Fibroblast of lung (primary cell): ENCODE measurements at places on chromosomes 5 and 9. TPM values are rescaled to one million over a fixed set of nuclear protein-coding genes. Genes with fewer than 3 reads are reported as not detected.

- peak within 1 kb of the TSS; percentile 91 for H3K4me3 ChIP-seq
- no peaks in the 10 kb centered on the region for H3K27me3 ChIP-seq
- H3K36me3 ChIP-seq, result no peaks in the 10 kb centered on the region
- peak within 1 kb of the TSS; percentile 76 for H3K27ac ChIP-seq
- DNase-seq, result peak; percentile 87
Observed at GRCh38 chr5:55534436-55535198, at the start of gene PLPP1. Gene PLPP1 (minus strand): TSS chr5:55534964. CDS start chr5:55534629, 335 bp downstream.

DNA sequence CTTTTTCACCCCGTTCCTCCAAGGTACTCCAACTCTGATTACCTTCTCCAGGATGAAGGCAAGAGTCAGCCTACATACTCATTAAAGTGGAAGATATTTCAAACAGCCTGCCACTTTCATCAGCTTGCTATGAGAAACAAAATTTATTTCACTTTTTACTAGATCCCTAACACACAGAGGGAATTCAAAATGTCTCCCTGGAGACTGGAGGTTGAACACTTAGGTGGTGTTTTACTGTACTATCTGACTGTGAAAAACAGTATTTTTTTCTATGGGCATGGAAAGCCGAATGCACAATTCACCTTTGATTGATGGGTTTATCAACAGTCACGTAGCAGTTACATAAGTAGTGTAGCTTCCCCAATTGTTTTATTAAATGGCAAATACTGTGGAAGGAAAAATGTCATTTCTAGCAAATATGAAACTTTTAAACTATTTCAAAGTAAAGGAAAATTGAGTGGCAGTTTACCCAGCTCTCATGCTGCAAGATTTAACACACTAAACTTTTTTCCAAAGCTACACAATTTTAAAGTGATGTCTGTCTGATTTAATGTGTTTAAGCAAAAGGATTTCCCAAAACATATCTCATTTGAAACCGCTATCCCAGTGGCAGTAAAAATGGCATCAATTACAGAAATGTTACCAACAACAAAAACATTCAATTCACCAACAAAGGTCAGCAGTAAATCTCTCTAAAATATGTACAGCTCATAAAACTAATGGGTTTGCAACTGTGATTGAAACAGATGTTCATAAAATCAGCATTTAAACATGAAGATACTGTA, 125.0 kb upstream of the TLE4 start:
- no peaks in the 10 kb centered on the region for H3K4me1 ChIP-seq
- H3K27ac ChIP-seq, result no peak overlapping the region
- H3K27me3 ChIP-seq, result no peaks in the 10 kb centered on the region
- no peak for DNase-seq
- no peaks in the 10 kb centered on the region for H3K36me3 ChIP-seq

Gene PCDHGB2
- 3.1 and 4.6 TPM in 2 replicates for total RNA-seq

Gene IFNA21
- total RNA-seq, result not detected in 2 replicates

DNA sequence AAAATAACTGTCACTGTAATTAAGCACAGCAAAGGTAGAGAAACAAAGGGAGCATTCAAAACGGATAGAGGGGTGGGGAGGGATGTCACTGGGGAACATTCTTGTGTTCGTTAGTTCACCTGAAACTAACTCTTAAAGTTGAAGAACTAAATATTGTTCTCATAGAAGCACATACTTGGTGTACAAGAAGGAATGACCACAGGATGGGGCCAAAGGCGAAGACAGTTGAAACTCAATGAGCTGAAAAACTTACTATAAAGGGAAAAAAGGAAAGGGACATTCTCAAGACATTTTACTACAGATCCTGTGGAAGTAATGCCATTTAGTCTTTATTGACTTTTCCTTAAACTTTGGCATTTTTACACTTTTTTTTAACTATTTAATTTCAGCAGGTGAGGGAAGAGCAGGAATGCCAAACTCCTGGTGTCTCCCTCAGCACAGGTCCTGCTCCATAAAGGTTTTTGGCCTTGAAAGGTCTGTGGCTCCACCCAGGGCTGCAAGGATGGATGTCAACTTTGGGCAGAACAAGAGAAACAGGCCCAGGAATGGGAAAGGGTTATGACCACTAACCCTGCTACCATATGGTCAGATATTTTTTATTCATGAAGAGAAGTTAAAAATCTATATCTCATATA, 197.6 kb upstream of the RASA1 start:
- H3K36me3 ChIP-seq, result no peaks in the 10 kb centered on the region
- H3K4me1 ChIP-seq, result no peaks in the 10 kb centered on the region
- peak; percentile 64 for DNase-seq
- no peak overlapping the region for H3K4me3 ChIP-seq
- H3K27me3 ChIP-seq, result no peaks in the 10 kb centered on the region

DNA sequence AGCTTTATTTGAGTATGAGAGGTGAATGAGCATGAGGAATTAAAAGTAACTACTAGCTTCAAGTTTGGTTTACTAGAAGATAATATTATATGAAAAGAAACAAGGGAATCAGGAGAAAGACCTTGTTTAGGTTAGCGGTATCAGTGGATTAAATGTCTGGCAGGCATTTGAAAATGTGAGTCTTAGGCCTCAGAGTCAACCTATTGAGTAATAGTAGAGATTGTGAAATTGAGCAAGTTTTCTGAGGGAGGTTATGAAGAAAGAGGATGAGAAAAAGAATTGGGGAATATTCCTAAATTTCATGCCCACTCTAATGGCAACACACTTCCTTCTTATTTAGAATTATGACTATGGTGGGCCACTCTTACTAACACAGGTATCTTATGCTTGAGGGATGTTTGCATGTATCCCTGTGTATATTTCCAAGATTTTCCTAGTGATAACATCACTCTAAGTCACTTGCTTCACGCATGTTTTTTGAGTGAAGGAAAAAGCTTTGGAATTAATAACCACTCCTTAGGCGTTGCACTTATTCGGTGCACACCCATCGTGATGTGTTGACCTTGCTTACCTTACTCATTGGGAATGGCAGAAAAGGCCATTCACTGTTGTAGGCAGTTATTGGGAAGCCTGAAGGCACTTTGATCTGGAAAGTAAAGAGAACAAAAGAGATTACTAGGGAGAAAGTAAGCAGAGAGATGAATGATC, 8.2 kb upstream of the ELL2 start:
- H3K4me1 ChIP-seq, result no peaks in the 10 kb centered on the region
- H3K36me3 ChIP-seq, result no peaks in the 10 kb centered on the region
- H3K4me3 ChIP-seq, result no peak overlapping the region
- H3K27ac ChIP-seq, result no peak overlapping the region

GRCh38 chr5:156667616-156668015, 182.5 kb upstream of the PPP1R2B start:
- H3K4me1 ChIP-seq, result no peaks in the 10 kb centered on the region
- H3K27me3 ChIP-seq, result no peaks in the 10 kb centered on the region
- no peak overlapping the region for H3K4me3 ChIP-seq
- H3K27ac ChIP-seq, result no peak overlapping the region
- no peaks in the 10 kb centered on the region for H3K36me3 ChIP-seq
